ENCODE measurements at places on chromosomes 5 and 9.

- no peak for DNase-seq
Observed at GRCh38 chr9:75709698-75710097, 180.8 kb upstream of the PCSK5 start.

GRCh38 chr5:138274189-138274853, at the start of gene GFRA3:
Gene GFRA3, minus strand, starts transcription at chr5:138274621. Its CDS starts 197 bp downstream, at chr5:138274424.
- DNase-seq, result no peak

DNA sequence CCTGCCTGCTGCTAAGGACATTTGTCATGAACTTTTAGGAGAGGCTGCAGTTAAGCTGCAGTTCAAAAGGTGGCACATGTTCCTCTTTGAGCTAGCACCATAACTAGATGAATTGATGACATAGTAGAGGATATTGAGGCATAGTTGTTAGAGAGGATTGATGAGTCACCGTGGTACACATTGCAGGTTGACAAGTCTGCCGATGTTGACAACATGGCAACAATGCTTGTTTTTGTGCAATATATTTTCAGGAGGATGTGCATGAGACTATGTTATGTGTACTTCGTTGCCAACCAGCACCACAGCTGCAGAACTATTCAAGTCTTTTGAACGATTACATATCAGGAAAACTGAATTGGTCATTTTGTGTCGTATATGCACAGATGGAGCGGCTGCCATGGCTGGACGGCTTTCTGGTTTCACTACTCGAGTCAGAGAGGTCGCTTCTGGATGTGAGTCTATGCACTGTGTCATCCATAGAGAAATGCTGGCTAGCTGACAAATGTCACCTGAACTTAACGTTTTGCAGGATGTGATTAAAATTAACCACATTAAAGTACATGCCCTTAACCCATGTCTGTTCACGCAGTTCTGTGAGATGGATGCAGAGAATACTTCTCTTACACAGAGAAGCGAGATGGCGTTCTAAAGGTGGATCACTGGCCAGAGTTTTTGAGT, 24.2 kb downstream of the ANP32B start:
- DNase-seq, result no peak

- no peak for DNase-seq
Observed at GRCh38 chr5:174626369-174626920, 97.9 kb upstream of the MSX2 start.

All from LoVo (cell line).